ENCODE measurements at places on chromosomes 5 and 9. TPM values are rescaled to one million over a fixed set of nuclear protein-coding genes. Genes with fewer than 3 reads are reported as not detected.

The UNC13B gene
- total RNA-seq: 42.8 TPM

The ANKDD1B gene
- total RNA-seq: 0.09 TPM

The OXCT1 gene
- total RNA-seq: 39.8 TPM

The F12 gene
- total RNA-seq: 0.99 TPM

The NPR3 gene
- total RNA-seq: 0.27 TPM

The NCS1 gene
- total RNA-seq: 26.4 TPM

The ORM2 gene
- not detected for total RNA-seq

The OBP2B gene
- total RNA-seq: not detected

The DNLZ gene
- 9.3 TPM for total RNA-seq

The C1QTNF2 gene
- total RNA-seq: 0.09 TPM

The LRRC70 gene
- total RNA-seq: 18.0 TPM

The ARHGEF37 gene
- total RNA-seq: 9.4 TPM

The ADGRV1 gene
- 0.56 TPM for total RNA-seq

The DAP gene
- total RNA-seq: 31.9 TPM

The PAIP1 gene
- 64.6 TPM for total RNA-seq

The RNF180 gene
- 6.4 TPM for total RNA-seq

The SH3TC2 gene
- total RNA-seq: 6.0 TPM

The PTGER4 gene
- total RNA-seq: 39.5 TPM

The PCDHA10 gene
- 0.56 TPM for total RNA-seq

The CACNA1B gene
- under 0.01 TPM for total RNA-seq

The ADAMTS19 gene
- not detected for total RNA-seq

The CYLC2 gene
- total RNA-seq: not detected

The PCDHB7 gene
- total RNA-seq: 0.45 TPM

Measured in endothelial cell of coronary artery (primary cell).